ENCODE measurements at places on chromosomes 2 and 18.

GRCh38 chr2:44844651-44845270 lies 96.7 kb upstream of the SIX3 start:
- DNase-seq: no peak

- DNase-seq: peak; percentile 91
Observed at GRCh38 chr2:205700331-205701132, 18.2 kb downstream of the NRP2 start.

GRCh38 chr2:74894272-74894981 lies 60.5 kb downstream of the HK2 start:
- no peak for DNase-seq

DNA sequence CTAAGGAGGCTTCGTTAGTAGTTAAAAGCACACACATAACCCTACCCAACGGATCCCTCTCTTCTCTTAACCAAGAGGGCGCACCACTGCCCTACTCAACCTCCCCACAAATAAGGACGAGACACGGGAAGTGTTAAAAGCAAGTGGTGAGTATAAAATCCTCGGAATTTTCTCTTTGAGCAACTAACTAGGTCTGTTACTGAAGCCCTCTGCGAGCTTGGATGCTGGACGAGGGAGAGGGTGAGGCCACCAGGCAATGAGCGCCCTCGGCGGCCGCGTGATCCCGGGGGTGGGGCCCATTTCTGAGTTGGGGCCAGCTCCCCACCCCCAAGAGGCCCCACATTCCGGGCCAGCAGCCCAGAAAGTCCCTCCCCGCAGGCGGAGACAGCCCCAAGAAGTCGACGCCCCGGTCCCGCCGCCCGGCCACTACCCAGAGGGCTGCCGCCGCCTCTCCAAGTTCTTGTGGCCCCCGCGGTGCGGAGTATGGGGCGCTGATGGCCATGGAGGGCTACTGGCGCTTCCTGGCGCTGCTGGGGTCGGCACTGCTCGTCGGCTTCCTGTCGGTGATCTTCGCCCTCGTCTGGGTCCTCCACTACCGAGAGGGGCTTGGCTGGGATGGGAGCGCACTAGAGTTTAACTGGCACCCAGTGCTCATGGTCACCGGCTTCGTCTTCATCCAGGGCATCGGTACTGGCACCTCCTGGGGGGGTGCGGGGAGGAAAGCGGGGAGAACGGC lies at the start of gene CYBRD1:
Gene CYBRD1, plus strand, starts transcription at position 423 of the 736 bp plus-strand sequence. Its CDS starts 72 bp downstream, at position 495.
- DNase-seq: no peak

DNA sequence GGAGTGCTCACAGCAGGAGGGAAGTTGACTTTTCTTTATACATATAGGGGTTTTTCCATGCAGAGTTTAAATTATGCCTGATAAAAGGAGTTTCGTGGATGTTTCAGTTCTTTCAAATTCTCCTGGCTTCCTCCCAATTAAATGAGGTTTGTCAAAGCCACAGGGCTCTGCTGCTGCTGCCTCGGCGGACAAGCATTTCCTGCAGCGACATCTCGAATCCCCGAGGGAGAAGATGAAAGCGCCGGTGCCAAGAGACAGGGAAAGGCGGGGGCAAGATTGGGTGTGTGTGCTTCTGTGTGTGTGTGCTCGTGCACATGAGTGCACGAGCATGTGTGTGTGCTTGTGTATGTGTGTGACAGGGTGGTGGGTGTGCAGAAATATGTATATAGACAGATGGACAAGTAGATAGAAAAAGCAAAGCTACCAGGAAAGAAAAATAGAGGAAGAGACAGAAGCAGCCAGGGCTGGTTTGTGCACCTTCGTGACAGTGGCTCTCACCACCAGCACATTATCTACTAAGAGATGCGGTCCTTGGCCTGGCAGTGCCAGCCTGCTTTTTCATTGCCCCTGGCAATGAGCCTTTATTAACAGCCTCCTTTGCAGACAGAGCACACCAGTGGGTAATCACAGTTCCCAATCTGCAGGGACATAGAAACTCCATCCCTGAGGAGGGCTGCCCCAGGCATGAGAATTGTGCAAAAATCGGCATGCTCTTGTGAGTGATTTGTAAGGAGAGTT lies 76.2 kb downstream of the CDK15 start:
- DNase-seq: no peak

- no peak for DNase-seq
Observed at GRCh38 chr2:197926673-197927072, 122.3 kb downstream of the PLCL1 start.

GRCh38 chr2:235799281-235799680 lies 305.4 kb downstream of the AGAP1 start:
- no peak for DNase-seq

DNA sequence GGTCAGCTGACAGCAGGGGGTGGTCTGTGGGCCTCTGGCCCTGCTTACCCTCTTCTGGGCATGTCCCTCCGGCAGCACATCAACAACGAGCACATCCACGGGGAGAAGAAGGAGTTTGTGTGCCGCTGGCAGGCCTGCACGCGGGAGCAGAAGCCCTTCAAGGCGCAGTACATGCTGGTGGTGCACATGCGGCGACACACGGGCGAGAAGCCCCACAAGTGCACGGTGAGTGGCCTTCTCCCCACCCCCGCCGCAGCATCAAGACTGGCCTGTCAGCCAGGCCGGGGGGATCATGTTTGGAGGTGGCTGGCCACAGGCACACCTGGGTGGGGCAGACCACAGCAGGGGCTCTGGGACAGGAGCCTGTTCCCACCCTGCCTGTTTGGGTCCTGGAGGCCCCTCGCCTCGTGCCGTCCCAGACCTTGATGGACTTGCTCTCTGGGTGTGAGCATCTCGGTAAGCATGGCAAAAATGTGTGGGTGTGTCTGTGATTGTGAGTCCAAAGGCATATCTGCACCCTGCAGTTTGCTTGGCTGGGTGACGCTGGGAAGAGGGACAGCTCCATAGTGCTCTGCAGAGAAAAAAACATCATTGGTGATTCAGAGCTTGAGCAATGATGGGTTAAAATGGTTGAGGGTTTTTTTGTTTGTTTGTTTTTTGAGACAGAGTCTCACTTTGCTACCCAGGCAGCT lies 242.8 kb downstream of the GLI2 start:
- DNase-seq: no peak

DNA sequence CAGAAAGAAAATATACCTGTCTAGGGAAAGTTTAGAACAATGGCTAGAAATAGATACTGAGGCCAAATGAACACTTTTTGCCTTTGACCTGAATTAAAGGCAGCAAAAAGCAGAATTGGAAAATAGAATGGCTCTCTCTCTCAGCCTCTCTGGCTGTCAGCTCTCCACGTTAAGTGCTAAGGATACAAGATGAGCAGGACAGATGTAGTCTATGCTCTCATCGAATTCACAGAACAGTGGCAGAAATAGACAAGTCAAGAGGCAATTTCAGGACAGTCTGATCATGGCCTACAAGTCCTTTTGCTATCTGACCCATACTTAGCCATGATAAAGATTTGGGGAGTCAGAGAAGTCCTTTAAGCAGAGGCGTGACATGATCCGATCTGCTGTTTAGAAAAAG lies 120.2 kb upstream of the CREB1 start:
- no peak for DNase-seq

- no peak for DNase-seq
Observed at GRCh38 chr2:30456579-30456978, 9.5 kb downstream of the LCLAT1 start.

GRCh38 chr18:76993573-76993972 lies 139.0 kb downstream of the MBP start:
- DNase-seq: no peak

- no peak for DNase-seq
Observed at GRCh38 chr2:89833116-89833779, 1141.8 kb downstream of the RPIA start.

- DNase-seq: peak; percentile 89
Observed at GRCh38 chr2:144183727-144184126, 336.2 kb downstream of the ZEB2 start.

DNA sequence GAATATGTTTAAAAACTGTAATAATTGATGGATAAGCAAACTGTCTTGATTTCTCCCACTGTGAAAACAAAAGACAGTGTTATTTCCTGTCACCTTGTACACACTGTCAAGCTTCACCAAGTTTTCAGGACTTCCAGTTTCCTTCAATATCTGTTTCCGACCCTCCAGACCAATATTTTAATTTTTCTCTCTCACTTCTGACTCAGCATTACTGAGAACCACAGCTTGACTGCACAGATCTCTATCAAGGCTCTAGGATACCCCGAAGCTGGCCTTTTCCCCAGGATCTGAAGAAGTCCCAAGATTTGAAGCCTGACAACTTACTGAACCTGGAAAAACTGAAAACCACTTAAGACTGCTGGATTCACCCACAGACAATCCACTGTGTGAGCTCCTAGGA lies 13.2 kb upstream of the SULT1C3 start:
- DNase-seq: no peak

- DNase-seq: no peak
Observed at GRCh38 chr18:69996417-69996816, 48.7 kb upstream of the CD226 start.

Measured in non-pigmented ciliary epithelial cell (primary cell).